ENCODE measurements at places on chromosomes 3 and 15.

DNA sequence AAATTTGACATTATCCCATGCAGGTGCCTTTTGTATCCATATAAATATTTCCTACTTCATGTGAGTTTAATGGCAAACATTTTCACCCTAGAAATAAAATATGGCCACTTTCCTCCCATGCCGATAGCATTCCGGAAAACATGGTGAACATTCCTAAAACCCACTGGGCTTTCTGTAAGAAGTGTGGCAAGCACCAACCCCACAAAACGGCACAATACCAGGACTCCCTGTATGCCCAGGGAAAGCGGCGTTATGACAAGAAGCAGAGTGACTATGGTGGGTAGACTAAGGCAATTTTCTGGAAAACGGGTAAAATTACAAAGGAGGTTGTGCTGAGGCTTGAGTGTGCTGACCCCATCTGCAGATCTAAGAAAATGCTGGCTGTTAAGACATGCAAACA lies 7.6 kb downstream of the ANXA2 start:
- no peak for DNase-seq

DNA sequence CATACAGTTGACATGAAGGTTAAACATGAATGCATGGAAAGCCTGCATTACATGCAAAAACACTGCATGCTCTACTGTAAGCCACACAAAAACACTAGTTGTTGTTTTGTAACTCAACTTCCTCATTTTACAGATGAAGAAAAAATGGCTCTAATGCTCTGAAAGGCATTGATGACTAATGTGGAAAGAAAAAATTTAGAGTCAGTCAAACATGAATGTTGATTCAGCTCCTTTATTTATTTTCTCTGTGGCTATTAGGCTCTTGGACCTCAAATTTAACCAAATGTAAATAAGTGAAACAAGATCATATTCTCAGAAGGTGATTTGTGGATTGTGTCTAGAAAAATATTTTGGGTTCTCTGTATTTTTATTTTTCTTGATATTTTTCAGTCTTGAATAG lies 336.7 kb upstream of the ZNF717 start:
- no peak for DNase-seq

DNA sequence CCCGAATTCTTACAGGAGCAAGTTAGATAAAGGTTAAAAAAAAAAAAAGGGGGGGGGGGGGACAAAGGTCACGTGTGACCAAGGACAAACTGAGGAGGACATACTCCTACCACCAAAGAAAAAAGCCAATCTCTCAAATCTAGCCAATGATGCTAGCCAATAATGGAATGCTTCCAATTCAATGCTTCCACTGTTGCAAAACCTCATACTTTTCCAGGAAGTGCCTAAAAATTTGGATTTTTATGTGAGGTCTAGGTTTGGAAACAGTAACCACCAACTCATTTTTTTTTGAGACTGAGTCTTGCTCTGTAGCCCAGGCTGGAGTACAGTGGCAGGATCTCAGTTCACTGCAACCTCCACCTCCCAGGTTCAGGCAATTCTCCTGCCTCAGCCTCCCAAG lies 11.4 kb downstream of the MSL2 start:
- DNase-seq, result no peak

- DNase-seq, result no peak
Measured at GRCh38 chr3:33425453-33425852, 14.8 kb downstream of the UBP1 start.

- peak; percentile 69 for DNase-seq
Measured at GRCh38 chr3:181326637-181327223, 337.2 kb upstream of the DNAJC19 start.

- peak; percentile 78 for DNase-seq
Measured at GRCh38 chr3:196694202-196694638, 17.8 kb downstream of the CEP19 start.

GRCh38 chr15:85603160-85603559 lies 191.6 kb downstream of the KLHL25 start:
- DNase-seq, result no peak

DNA sequence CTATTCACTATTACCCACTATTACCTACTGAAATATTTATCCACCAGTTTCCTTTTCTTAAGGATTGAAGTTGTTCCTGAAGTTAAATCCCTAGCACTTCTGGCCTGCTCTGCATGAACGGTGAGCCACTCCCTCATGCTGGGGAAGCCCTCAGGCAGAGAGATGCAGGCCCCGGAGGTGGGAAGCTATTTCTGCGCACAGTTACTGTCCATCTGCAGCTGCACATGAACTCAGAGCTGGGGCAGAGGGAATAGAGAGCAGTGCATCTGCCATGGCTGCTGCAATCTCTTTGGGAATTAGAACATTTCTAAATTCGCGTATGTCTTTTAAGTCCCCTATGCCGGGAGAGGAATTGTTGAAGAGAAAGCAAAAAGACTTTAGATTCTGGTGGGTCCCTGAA lies 6.3 kb upstream of the GALNT15 start:
- no peak for DNase-seq

DNA sequence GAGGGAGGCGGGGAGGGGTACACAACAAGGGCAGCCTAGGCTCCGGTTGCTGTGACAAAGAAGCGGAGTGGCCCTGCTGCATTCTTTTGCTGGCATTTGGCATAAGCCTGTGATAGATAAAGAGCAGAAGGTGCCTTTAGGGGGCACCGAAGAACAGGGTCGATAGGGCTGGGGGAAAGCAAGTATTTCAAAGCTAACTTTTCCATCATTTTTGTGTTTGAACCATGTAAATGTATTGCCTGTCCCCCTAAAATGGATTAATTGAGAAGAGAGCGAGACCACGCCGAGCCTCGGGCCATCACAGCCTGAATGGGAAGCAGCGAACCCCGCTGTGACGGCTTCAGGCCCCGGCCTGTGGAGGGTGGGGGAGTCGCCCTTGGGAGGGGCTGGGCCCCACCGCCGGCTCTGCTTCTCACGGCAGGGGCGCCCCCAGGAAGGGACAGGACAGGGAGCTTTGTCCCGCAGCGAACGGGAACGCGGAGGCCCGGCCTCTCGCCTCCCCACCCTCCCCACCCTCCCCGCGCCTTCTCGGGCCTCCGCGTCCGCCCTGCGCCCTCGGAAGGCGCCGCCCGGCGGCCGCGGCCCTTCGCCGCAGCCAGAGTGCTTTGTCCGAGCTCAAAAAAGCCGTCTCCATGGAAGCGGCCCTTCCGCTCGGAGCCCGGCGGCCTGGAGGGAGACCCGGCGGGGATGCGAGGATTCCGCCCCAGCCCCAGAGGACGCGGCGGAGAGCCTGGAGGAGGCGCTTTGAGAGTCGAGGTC lies 32.4 kb upstream of the ALDH1L1 start:
- DNase-seq, result no peak

- peak; percentile 88 for DNase-seq
Measured at GRCh38 chr15:70507772-70508371, 255.5 kb downstream of the UACA start.

- no peak for DNase-seq
Measured at GRCh38 chr15:29632671-29633406, 189.4 kb downstream of the TJP1 start.

DNA sequence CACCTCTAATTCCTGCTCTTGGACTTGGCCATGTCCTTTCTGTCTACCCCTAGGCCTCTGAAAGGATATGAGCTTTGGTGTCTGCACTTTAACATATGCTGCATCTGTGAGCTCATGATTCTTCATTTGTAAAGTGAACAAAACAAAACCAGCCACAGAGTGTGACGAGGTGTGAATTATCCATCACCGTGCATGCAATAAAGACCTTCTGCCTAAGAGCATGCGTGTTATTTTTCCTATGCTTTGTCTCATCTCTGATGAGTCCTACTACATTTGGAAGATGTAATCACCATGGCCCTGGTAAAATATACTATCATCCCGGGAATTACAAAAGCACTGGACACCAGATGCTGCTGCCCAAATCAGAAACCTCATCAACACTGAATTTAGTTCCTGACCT lies 103.5 kb upstream of the KCNAB1 start:
- no peak for DNase-seq

GRCh38 chr15:60054472-60054871 lies 50.4 kb downstream of the FOXB1 start:
- no peak for DNase-seq

DNA sequence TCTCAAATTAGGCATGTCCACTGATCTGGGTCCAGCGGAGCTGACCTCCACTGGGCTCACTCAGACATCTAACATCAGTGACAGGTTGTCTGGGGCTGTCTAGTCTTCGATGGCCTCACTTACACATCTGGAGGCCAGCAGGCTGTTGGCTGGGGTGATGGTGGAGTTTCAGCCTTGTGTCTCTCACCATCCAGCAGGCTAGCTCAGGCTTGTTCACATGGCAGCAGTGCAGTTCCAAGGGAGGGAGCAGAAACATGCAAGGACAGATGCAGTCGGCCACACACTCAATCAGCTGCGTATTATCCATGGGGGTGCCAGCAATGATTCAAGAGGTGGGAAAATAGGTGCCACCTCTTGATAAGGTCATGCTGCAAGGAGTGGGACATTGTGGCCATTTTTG lies 292.5 kb downstream of the SHQ1 start:
- DNase-seq, result no peak

DNA sequence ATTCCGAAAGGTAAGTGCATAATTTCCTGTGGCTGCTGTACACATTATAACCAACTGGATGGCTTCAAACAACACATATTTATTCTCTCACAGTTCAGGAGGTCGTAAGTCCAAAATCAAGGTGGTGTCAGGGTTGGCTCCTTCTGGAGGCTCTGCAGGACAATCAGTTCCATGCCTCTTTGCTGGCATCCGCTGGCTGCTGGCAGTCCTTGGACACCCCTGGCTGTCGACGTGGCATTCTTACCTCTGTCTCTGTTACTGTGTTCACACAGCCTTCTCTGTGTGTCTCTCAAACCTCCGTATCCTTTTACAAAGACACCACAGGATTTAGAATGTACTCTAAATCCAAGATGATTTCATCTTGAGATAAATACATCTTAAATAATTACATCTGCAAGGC lies 398.8 kb upstream of the ATP10A start:
- DNase-seq, result no peak

DNA sequence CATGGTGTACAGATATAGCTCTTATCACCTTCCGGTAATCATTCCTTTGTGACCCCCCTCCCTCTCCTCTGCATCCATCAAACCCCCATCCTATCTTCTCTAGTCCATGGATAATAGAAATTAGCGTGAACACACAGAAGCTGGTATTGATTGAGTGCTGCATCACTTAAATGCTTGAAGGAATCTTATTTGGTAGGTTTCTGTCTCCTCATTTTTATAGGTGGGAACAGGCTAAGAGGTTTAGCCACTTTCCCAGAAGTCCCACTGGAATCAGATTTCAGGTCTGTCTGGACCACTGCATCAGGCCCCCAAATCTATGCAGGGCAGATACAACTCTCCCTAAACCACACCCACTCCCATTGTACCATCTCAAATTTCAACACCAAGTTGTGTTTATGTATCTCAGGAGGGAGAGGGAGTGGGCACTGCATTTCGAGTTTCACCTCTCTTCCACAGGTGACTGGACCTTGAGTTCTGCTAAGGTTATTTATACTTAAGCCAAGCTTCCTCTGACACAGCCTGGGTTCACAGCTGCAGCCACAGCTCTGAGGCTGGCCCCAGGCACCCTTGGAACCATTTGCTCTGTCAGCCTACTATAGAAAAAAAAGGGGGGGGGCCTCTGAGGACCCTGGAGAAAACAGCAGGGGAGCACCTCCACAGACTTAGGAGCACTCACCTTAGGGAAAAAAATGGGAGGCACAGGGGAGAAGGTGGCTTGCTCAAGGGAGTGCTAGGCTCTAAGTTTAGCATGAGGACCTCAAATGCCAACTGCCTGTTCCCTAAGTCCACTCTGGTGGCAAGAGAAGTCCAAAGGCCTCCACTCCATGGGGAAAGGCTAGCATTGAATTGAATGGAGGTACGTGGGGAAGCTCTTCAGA lies 2.1 kb upstream of the NMB start:
- DNase-seq, result no peak

DNA sequence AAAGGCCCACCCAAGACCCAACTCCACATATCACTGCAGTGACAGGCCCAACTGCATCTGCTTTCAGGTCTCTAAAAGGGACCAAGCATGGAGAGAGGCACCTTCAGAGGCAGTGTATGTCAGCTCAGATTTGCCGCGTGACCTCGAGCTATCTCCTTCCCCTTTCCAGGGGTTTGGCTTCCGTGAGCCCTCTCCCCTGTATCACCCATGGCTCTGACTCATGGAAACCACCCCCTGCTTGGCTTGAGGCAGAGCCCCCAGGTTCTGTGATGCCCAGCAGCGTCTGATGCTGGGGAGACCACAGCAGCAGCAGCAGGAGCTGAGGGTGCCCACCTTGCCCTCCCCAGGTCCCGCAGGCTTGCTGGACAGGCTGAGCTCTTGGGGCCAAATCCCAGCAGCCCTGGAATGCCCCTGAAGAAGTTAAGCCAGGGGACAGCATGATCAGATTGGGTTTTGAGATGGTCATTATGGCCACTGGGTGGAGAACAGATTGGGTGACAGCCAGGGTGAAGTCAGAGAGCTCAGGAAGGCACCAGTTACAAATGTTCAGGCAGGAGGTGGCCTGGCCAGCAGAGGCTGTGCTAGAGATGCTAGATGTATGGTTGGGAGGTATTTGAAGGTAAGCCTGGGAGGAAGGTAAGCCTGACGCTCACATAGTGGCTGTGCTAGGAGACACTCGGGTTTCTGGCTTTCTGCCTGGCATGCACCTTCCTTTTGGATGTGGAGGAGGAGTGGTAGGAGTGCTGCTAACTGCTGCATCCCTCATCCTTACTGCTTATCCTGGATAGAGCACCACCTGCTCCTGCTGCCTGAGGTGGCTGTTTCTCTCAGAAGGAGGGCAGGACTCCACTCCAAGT lies 42.9 kb downstream of the FGD5 start:
- no peak for DNase-seq

All from T47D (cell line).